ENCODE measurements at places on chromosomes 5 and 9.

DNA sequence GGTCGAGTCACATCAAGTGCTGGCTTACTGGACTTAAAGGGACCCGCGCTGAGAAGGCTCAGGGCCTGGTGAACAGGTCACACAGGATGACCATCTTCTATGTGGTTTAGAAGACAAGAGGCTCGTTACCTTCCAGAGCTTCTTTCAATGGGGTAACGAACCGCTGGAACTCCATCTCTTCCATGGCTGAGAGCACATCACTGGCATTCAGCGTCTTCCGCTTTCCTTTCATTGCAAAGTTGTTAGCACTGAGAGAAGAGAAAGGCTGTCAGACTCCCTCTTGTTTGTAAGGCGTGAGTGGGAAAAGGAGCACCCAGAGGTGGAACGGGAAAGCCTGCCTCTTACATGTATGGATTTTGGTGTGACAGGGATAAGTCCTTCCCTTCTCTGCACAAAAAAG, 994 bp downstream of the POLE3 start:
- no peak for DNase-seq

DNA sequence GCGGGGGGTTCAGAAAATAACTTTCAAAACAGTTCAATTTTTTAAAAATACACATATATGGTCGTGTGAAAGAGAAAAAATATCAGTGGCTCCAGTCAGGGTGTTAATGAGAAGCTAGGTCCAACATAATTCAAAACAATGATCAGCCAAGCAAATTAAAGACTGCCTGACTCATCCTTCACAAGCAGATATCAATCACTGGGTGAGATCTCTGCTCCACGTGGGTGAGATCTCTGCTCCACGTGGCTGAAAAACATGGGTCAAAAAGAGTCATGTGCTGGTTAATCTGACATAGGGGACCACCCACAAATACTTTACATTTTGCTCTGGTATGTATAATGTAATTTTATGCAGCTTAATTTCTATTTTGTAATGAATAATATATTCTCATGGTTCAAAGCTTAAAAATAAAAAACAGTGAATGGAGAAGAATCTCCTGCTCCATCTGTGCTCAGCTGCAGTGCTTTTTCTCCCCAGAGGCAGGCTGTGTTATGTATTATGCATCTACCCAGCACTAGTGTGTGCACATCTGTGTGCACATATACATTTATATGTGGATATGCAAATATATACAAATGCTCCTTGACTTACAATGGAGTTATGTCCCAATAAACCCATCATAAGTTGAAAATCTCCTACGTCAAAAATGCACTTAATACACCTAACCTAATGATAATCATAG, 93.1 kb upstream of the S1PR3 start:
- no peak for DNase-seq

DNA sequence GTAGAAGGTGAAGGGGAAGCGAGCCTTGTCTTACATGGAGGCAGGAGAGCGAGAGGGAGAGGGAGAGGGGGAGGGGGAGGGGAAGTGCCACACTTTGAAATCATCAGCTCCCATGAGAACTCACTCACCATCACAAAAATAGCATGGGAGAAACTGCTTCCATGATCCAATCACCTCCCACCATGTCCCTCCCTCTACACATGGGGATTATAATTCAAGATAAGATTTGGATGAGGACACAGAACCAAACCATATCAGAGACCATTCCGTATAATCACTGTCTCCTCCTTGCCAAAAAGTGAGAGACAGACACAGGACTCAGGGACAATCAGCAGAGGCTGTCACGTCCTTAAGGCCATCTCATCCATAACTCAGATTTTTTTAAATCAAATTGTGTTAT, 187.7 kb upstream of the TAS2R1 start:
- DNase-seq: no peak

GRCh38 chr5:77123057-77123456, 36.0 kb upstream of the ZBED3 start:
- no peak for DNase-seq

DNA sequence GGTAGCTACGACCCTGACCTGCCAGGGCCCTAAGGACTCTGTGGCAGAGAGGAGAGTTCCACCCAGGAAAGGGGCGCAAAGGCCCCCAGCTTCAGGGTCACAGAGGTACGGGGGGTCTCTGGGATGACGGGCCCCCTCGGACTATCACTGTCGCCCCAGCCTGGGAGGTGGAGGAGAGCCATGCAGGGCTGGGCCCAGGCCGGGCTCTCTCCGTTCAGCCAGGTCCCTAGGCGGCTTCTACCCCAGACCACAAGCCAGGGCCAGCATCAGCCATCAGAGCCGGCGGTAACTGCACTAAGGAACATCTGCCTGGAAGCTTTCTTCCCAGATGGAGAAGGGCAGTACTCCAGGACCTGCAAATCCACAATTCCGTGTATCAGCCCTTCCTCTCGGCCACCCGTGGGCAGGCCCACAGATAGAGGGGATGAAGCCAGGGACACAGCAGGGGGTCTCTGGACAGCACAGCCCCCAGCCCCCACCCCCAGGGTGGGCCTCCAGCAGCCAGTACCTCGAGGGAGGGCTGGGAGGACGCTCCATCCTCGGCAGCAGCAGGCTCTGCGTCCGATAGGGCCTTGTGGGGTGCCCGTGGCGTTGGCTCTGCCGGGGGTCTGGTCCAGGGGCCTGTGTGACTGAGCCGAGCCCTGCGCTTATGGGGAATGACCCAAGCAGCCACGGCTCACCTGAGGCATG, 38.4 kb downstream of the NACC2 start:
- no peak for DNase-seq

- DNase-seq: no peak
Observed at GRCh38 chr5:139693676-139694364, 45.7 kb downstream of the CXXC5 start.

DNA sequence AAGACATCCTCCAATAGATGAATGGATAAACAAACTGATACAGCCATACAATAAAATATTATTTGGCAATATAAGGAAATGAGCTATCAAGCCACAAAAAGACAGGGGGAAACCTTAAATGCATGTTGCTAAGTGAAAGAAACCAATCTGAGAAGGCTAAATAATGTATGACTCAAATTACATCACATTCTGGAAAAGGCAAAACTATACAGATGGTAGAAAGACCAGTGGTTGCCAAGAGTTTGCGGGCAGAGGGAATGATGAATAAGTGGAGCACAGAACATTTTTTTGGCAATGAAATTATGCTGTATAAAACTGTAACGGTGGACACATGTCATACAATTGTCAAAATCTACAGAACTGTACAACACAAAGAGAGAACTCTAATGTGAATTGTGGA, 63.3 kb downstream of the CSF2 start:
- no peak for DNase-seq

GRCh38 chr9:7178729-7179128, 421.0 kb downstream of the KDM4C start:
- DNase-seq: no peak

DNA sequence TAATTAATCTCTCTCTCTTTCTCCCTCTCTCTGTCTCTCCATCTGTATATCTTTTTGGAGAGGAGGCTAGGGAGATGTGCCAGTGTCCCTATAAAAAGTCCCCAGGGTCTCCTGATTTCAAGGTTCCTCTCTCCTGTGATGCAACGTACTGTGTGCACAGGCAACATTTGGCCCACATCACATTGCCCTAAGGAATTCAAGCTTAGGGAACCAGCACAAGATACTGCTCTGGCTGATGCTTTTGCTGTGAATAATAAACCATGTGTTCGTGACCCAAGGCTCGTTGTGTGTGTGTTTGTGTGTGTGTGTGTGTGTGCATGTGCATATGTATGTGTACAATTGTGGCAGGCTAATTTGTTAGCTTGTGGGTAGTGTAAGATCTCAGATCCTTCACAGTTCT, 9.7 kb downstream of the SPATA9 start:
- DNase-seq: no peak

- DNase-seq: no peak
Observed at GRCh38 chr5:120852222-120852860, 388.2 kb downstream of the PRR16 start.

GRCh38 chr5:59351076-59351794, 542.3 kb downstream of the PDE4D start:
- no peak for DNase-seq

DNA sequence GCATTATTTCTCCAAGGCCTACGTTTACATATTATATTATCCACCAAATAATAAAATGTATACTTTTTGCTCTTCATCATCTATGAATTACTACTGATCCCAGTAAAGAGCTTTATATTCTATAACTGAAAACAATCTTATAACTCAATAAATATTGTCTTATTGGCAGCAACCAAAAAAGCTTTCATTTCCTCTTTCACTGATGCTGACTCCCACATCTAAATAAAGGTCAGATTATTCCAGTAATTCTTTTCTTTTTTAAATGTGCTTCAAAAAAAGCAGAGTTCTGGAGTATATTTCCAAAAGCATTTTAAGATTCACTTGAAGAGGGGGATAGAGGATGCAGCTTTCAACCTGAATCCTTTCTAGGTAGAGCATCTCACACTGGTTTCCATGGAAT, 75.3 kb upstream of the NR4A3 start:
- DNase-seq: no peak

- DNase-seq: no peak
Observed at GRCh38 chr5:155727512-155728145, 599.3 kb upstream of the SGCD start.

GRCh38 chr5:92884469-92884868, 696.5 kb downstream of the NR2F1-AS1 start:
- no peak for DNase-seq

- peak; percentile 5 for DNase-seq
Observed at GRCh38 chr5:52915176-52915875, 73.8 kb upstream of the ITGA2 start.

DNA sequence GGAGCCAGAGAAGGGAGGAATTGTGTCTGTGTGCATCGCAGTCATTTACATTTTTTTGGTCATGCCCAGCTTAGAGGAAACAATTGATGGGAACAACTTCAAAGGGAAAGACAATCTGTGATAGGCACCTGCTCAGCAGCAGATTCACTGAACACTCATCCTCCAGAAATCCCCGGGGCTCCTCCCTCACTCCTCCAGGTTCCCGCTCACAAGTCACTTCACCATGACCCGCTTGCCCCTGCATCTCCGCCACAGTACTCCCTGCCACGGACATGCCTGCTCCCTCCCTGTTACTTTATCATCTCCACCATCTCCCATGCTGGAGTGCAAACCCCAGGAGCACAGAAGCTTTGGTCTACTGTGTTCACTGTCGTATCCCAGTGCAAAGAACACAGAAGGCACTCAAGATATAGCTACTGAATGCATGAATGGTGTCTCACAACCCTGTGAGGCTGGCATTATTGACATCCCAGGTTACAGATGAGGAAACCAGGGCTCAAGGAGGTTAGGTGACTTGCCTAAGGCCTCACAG, 16.2 kb downstream of the LHX6 start:
- no peak for DNase-seq

DNA sequence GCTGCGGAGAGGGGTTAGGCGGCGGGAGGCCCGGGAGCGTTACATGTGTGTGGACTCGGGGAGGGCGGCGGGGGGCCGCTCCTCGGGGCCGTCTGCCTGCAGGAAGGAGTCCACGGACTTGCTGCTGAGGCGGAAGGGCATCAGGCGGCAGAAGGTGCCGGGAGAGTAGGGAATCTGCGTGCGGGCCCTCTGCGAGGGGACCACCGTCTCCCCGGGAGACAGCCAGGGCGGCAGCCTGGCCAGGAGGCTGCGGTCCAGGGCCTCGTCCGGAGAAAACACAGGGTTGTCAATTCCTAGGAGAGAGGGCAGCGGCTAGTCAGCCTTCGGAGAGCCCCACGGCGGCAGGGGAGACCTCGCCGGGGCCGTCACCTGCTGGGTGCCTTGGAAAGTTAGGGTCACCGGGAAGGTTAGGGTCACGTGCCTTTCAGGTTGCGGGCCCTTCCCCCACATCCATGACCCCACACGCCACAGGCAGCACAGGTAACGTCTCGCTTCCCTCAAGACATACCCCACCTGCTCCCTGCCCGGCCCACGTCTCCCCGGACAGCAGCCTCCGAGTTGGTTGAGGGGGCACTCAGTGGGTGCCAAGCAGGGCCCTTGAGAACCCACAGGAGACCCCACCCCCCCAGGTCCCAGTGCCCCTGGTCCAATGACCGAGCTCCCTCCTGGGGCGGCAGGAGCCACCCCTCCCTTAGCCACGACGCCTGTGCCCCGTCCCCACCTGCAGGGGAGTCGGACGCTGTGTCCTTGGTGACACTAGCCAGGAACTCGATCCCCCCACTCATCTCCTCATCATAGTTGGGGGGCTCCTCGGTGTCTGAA, 32.1 kb downstream of the EXOC3 start:
- no peak for DNase-seq

DNA sequence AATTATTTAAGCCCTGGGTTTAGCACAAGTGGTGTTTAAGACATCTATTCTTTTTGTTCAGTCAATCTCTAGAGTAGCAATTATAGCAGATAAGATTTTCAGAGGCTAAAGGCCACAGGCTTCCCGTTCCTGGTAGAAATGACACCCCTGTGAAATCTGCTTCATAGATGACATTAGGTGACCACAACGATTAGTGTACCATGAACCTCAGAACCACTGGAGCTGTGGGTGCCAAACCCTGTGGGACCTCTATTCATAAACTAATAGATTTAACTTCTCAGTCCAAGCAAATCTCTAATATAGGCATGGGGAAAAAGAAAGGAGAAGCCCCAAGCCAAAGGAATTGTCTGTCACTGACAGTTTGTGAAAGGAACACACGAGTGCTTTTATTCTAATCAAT, 207.4 kb downstream of the ARRDC3 start:
- no peak for DNase-seq

- no peak for DNase-seq
Observed at GRCh38 chr5:20050262-20050661, 62.3 kb upstream of the CDH18 start.

DNA sequence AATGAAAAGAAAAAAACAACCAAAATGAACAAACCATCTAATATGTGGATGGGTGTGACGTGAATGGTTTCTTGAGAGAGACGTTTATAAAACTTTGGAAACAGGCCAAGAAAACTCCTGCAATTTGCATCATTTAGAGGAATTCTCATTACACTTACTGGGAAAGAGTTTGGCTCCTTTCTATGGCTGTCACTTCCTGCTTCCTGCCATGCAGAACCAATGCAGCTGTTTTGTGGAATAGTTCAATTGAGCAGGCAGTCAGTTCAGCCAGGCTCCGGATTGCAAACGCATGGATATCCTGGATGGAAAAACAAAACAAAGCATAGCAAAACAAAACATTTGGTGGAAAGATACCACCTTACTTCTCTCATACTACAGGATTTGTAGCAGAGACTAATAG, 36.6 kb downstream of the FAM114A2 start:
- DNase-seq: no peak

All from stimulated activated CD8-positive, alpha-beta memory T cell treated with anti-CD3 and anti-CD28 coated beads, Interleukin-4, amount 100 ng/mL, for 1 hour (primary cell).